GM12892 (cell line): ENCODE measurements at places on chromosomes 12 and 14.

- no peak for DNase-seq
These were observed 227.9 kb downstream of the SLC25A21 start for GRCh38 chr14:36944307-36945010.

GRCh38 chr14:28323951-28324741, 442.4 kb upstream of the FOXG1 start:
- no peak for DNase-seq

DNA sequence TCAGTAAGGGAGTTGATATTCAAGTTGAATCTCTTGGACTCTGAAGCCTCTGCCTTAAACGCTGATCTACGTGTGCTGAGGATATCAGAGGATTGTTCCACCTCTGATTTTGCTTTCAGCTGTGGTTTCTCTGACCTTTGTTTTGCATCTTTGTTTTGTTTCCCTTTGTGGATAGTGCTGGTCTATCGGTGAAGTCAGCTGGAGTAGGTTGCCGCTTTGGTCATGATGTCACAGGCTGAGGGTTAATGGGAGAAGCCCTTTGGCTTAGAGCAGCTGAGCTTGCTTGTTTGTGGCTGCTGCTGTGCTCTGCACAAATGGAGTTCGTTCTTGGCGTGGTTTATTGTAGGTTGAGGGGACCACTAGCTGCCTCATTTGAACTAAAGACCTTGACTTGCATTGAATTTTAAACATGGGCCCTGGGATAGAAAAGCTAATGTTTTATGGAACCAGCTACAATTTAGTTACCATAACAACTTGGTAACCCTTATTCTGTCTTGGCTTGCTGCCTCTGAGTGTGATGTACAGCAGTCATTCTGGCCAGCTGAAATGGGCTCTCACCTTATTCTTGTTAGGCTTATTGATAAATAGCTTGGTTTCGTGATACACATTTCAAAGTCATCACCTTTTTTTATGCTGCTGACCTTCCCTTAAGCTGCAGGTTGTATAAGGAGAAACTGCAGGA, 284.5 kb upstream of the E2F7 start:
- DNase-seq = no peak

DNA sequence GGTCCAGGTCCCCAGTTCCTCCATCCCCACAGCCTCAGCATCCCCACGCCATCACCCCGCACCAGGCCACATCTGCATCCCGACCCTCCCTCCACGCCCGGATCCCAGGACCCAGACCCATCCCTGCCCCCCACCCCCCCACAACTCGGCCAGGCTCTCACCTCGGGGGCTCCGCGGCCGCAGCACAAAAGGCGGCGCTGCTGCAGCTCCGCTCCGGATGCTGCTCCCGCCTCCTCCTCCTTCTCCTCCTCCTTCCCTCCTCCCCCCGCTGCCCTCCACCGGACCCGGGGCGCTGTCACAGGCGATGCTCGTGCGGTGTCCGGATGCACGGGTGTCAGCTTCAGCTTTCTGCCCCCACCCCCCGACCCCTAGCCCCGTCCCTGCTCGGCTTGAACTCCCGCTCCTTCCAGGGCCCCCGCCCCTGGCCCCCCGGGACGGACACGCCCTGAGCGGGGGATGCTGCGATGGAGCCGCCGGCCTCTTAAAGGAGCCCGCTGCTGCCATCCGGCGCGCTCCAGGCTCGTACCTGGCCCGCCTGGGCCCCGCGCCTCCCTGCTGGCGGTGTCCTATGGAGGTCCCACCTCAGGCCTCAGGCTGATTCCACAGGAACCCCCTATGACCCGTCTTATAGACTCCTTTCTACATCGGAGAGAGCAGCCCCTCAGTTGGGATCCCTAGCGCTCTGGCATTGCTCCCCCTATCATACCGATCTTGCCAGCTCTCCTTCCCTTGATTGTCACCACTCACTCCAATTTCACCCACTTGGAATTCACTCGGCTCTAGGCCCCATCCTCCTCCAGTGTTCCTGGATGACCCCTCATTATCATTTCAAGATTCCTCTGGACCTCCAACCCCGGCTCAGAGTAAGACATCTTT, at the start of gene MAP3K12:
Gene MAP3K12, minus strand, starts transcription at position 193 of the 876 bp plus-strand sequence. CDS start 12,067 bp downstream, outside the sequence.
- no peak for DNase-seq

DNA sequence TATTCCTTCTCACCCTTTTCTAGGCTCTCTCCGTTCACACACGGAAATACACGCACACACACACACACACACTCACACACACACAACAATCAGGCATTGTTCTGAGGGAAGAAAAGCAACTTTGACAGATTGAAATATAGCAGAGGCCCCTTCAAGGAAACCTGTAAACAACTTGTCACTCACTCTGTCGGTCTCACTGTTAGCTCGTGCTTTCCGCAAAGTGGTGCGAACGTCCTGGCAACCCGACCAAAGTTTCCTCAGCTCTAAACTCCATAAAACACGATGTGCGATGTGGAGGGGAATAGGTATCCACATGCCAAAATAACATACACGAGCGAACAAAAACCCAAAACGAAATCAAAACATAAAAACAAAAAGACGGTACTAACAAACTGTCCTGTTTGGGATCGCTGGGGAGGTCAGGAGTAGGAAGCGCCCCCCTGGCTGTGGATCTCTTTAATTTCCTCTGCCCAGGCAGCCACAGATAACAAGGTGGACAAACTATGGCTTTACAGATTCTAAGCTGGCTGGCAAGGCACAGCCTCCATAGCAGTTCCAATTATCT, 822 bp upstream of the SOX5 start:
- DNase-seq = no peak

GRCh38 chr12:91887957-91888356, 257.7 kb downstream of the BTG1 start:
- DNase-seq = no peak

- no peak for DNase-seq
These were observed 839.2 kb downstream of the SLC6A15 start for GRCh38 chr12:84073401-84073800.

GRCh38 chr12:40327535-40327934, 102.7 kb downstream of the LRRK2 start:
- no peak for DNase-seq
